Activated T-cell treated with anti-CD3 and anti-CD28 coated beads, Interleukin-2, amount 50 U/mL, for 1 hour (primary cell): ENCODE measurements at places on chromosomes 4 and X.
A peak's percentile ranks its signal among the peaks of the same experiment; 100 is the strongest.

DNA sequence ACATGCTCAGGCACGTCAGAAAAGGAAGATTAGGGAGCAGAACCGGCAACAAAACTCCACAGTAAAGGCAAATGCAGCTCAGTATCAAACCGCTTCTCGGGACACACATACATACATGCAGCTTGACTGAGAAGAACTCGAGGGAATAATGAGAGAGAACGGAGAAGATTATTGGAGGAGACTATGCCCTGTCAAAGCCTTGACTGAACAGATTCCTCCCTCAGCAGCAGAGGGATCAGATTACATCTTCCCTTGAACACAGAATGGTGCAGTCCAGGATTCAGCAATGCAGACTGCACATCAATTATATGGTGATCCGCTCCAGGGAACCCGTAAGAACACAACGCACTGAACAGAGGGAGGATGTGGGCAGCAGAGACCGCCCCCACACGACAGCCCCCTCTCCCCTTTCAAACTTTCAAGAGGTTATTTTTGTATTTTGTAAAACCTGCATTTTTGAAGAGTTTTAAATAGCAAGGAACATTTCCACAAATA is 183.2 kb downstream of the FBXW7 start:
- DNase-seq, result no peak

DNA sequence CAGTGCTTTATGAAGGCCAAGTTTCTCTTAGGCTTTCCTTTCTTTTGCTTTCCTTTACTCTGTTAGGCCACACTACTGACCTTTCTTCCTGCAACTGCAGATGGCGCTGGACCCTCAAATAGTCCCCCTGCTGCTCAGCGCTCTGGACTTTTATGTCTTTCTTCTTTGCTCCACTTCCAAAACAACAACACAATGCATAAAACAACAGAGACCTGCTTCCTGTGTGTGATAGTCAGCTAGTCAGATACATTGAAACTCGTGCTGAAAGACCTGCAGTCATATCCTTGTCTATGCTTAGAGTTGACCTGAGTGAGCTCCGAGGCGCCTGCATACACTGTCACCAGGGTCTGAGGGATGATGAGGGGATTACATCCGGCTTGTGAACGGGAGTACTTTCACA is 108.9 kb upstream of the TEX13D start:
- DNase-seq, result no peak

- no peak for DNase-seq
Observed at GRCh38 chrX:1086444-1087409, 125.7 kb downstream of the CRLF2 start.

DNA sequence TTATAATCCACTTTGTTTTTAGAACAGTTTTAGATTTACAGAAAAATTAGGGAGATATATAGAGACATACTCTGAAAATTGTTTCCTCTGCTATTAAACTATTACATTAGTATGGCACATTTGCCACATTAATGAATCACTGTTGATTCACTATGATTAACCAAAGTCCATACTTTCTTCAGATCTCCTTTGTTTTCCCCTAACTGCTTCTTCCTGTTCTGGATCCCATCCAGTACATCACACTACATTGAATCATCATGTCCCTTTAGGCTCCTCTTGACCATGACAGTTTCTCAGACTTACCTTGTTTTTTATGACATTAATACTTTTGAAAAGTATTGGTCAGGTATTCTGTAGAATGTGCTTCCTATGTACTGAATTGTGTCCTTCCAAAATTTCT is 109.2 kb upstream of the EDNRA start:
- DNase-seq, result no peak

DNA sequence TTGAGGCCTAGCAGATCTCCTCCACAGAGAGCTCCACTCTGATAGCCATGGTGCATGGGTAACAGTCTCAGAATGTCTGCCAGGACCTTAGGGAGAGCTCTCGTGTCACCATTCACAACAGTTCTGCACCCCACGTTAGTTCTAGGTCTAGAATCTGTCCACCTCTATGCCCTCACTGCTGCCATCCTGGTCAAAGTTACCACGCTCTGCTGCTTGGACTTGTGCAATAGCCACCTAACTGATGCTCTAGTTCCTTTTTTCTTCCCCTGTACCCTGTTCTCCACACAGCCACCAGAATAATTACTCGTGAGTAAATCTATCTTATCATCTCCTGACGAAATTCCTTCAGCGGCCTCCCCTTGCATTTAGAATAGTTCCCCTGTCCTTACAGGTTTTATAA is 268.8 kb upstream of the GATB start:
- no peak for DNase-seq

- DNase-seq, result no peak
Observed at GRCh38 chr4:153479101-153479500, 12.9 kb downstream of the TMEM131L start.

GRCh38 chrX:137549851-137550664 is 15.9 kb upstream of the ZIC3 start:
- no peak for DNase-seq

DNA sequence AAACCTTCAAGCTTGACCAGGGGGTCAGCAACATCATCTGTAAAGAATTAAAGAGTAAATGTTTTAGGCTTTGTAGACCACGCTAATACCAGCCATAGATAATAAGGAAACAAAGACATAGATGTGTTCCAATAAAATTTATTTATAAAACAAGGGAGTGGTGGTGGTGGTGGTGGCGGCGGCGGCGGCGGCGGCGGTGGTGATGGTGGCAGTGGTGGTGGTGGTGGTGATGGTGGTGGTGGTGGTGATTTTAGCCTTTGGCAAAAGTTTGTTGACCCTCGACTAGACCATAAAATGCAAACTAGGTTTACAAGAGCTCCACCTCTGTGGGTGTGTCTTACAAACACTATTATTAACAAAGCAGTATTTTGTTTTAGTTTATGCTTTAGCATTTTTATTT is 222.3 kb upstream of the SPOCK3 start:
- DNase-seq, result no peak

DNA sequence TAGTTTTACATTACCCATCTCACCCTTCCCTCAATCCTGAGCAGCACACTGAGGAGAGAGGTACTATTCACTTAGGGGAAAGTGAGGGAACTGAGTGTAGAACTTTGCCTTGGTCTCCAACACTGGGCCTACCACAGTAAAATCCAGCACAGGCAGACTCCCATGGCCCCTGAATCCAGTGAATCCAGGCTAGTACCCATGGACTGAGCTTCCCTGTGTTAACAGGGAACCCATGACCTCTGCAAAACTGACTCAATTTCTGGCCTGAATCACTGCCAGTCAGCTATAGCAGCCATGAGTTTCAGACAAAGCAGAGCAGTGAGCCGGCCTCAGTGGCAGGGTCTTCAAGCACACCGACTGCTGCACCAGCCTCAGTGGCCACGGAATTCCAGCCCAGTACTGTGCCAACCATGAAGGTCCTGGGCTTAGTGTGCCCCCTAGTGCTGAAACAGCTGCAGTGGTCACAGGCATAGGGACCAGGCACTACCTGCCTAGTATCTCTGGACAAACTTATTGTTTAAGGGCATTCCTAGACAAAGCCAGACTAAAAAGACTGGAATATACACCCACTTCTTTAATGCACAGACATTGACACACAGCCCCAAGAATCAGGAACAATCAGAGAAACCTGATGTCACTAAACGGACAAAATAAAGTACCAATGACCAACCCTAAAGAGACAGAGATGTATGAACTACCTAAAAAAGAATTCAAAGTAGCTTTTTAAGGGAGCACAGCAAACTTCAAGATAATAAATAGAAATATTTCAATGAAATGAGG is 127.4 kb upstream of the RPL34 start:
- peak; percentile 24 for DNase-seq

DNA sequence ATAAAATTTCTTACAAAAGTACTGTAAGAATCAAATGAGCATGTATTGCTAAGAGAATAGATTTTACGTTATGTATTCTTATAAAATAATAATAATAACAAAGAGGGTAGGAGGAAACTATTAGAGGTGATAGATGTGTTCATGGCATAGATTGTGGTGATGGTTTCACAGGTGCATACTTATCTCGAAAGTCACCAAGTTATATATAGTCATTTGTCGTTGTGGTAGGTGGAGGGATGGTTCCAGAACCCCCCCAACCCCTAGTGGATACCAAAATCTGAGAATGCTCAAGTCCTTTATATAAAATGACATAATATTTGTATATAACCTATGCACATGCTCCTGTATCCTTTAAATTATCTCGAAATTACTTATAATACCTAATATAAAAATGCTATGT is 36.7 kb upstream of the H2AZ1 start:
- DNase-seq, result no peak

DNA sequence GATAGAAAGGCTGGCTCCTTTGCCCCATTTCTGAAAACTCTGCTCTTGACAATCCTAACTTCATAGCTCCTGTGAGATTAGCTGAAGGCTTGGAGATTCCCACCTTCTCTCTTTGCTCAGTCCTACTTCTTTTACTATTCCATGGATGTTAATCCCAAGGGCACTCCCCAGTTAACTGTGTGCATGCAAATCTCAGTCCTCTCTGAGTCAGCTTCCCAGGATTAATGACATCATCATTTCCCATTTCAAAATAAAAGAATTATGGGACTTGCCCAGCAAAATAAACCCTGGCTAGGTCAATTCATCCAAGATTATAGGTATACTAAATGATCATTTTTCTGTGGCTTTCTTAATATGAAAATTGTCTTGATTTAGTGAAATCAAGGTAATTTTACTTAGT is 328.6 kb upstream of the NR3C2 start:
- DNase-seq, result no peak

GRCh38 chrX:39158801-39159657 is 357.8 kb downstream of the MID1IP1 start:
- no peak for DNase-seq

DNA sequence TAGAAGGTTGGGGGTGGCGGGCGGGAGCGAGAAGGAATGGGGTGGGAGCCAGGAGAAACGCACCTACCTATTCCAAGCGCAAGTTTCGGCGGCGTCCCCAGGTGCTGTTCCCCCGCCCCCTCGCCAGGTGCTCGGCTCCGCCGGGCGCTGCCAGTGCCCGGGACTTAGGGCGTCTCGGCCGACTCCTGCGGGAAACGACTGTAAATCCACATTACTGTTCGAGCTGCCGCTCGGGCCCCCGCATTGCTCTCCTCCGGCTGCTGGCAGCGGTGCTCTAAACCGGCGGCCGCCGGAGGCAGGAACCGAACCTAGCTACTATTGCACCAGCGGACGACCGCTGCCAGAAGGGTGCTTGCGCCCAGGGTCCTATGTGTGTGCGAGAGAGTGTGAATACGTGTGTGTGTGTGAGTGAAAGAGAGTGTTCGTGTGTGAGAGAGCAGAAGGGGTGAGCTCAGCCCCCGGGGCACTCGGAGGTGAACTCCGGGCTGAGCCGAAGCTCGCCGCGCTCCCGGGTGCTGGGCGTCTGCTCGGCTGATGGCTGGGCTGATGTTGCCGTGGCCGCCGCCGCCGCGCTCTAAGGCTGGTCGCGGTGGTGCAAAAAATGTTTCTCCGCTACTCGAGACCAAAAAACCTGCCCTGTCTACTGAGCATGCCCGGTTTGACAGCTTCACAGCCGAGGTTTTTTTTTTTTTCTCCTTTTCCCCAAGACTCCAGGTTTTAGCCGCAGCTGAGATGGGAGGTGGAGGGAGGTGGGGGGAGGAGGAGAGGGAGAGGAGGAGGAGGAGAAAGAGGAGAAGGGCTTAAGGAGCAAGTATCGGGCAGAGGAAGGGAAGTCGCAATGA is 115.7 kb upstream of the TEX13C start:
- DNase-seq, result no peak

DNA sequence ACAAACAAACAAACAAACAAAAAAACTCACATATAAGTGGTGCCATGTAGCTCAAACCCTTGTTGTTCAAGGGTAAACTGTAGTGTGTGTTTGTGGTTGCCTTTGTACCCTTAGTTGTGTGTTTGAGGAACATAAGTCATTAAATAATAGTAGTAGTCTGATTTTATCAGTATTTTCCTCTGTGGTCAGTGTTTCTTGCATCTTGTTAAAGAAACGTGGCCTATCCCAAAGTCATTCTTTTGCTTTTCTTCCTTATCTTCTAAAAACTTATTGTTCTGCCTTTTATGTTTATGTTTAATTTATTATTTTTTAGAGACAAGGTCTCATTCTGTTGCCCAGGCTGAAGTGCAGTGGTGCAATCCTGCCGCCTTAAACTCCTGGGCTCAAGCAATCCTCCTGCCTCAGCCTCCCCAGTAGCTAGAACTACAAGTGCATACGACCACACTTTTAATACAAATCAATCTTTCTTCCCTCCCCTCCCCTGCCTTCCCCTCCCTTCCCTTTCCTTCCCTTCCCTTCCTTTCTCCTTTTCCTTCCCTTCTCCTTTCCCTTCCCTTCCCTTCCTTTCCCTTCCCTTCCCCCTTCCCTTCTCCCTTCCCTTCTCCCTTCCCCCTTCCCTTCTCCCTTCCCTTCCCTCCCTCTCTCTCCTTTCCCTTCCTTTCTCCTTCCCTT is 26.4 kb downstream of the PRIMPOL start:
- DNase-seq, result no peak

GRCh38 chr4:101833480-101833879 is 43.0 kb downstream of the BANK1 start:
- DNase-seq, result no peak

- no peak for DNase-seq
Observed at GRCh38 chr4:117376692-117377091, 291.3 kb upstream of the TRAM1L1 start.

DNA sequence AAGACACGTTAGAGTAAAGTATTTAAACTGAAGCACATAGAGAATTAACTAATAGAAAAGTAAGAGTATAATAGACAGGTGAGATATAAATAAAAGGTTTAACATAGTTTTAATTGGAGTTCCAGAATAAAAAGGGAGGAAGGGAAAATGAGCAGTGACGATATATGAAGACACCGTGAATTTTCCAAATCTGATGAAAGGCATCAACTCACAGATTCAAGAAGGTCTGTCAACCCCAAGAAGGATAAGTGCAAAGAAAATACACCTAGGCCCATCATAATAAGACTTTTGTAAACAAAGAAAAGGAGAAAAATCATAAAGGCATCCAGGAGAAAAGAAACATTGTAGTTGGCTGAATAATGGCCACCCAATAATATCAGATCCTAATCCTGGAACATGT is 43.9 kb upstream of the RAP2C start:
- DNase-seq, result no peak

GRCh38 chrX:7074148-7074907 is 73.2 kb upstream of the STS start:
- DNase-seq, result no peak

DNA sequence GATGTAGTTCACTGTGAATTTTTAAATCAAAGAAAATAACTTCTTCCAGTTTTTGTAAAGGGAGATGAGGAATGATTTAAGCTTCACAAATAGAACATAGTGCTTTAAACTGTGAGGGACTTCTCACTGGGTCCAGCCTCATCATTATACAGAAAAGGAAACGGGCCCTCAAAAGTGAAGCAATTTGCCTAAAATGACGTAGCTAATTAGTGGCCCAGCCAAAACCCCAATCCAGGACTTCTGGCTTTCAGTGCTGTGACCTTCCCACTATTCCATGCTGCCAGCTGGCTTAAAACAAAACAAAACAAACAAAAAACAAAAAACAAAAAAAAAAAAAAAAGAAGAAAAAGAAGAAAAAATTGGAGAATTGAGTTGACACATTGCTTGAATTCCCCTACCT is 45.0 kb upstream of the STOX2 start:
- no peak for DNase-seq
